GM04503 (cell line): ENCODE measurements at places on chromosomes 13 and 19.

GRCh38 chr13:110520431-110521295 is 40.9 kb downstream of the RAB20 start:
- DNase-seq, result peak; percentile 61

DNA sequence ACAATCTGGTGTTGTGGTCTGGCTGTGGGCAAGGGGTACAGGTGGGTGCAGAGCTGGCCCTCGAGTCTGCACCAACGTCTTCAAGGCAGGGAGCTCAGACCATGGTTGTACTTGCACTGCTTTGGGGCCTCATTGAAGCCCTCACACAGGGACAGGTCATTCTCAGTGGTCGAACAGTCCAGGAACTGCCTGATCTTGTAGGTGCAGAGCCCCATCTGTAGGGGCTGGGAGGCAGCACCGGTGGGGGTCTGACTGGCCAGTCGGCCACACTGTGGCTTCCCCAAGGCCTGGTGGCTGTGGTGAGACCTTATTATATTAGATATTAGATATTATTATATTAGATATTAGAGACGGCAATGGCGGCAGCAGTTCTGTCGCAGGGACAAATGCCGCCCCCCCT is 14.0 kb downstream of the S1PR2 start:
- DNase-seq, result no peak

GRCh38 chr13:67351909-67352308 is 121.8 kb upstream of the PCDH9 start:
- no peak for DNase-seq

GRCh38 chr13:51605698-51606097 is 21.4 kb downstream of the WDFY2 start:
- DNase-seq, result no peak

DNA sequence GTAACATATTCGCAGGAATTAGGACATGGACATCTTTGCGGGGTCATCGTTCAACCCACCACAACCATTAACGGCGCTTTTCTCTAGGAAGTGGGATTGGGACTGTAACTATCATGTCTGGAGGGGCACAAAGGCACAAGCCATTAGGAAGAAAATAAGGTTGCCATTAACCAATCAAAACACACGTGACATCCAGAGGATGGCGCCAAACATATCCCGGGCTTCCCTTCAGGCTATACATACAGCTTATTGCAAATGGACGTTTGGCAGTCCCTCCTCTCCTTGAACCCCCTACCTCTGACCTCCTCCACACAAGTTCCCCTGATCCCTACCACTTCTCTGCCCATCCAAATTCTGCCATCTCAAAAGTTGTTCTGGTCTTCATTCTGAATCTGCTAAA is 26.6 kb upstream of the GSX1 start:
- DNase-seq, result no peak

GRCh38 chr19:7722231-7722651 is 9.7 kb downstream of the CLEC4G start:
- DNase-seq, result no peak

DNA sequence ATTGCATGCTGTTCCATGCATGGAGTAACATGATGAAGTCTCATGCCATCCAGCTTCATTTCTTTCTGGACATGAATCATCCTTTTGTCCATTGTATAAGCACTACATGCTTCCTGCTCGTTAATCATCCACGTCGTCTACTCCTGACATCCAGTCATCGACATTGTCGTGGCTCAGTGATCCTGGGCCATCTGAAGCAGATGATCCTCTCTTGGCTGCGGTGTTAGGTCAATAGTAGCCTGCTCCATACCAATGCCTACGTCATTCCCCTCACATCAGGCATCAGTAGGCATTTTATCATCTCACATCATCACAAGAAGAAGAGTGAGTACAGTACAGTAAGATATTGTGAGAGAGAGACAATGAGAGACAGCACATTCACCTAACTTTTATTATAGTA is 7.9 kb upstream of the MYO16 start:
- no peak for DNase-seq

DNA sequence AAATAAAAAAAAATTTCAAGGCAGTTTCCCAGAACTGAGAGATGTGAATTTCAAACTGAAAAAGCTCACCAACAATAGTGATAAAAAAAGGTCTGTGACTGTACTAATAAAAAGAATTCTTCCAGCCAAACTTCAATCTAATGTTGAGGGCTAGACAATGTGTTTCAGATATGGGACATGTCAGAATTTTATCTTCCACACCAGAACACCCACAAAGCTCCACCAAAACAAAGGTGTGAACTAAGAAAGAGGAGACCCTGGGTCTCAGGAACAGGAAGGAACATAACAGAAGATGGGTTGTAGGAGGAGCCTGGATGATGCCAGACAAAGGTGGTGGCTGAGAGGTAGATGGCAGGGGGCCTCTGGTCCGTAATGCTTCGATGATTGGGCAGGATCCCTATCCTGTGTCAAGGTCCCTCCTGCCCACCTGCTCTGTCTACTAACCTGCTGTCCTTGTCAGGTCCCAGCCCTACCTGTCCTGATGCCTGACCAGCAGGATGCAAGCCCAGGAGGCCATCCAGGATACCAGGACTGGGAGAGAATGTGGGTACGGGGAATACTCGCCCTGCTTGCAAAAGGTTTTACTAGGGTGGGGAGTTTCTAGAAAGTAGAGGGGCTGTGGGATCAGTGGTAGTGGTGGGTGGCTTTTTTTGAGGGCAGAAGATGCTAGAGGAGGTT is 4.5 kb downstream of the MZF1 start:
- no peak for DNase-seq

- DNase-seq, result no peak
Observed at GRCh38 chr13:86725105-86725504, 925.9 kb upstream of the SLITRK6 start.

DNA sequence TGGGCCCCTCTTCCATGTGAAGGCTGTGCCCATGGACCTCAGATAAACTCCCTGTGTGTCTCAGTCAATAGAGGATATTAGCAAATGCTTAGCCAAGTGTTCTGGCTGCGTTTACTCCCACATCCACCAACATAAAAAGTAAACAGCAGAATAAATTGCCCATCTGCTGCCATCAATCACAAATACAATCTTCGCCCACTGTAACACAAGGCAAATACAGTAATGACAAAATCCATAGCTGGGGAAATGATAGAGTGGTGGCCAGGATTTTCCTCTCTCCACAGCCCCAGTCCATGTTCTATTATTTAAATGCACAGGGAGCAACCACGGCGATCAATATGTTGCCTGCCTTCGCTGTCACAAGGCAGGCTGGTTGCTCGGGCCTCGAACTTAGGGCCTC is 376.5 kb downstream of the UQCRFS1 start:
- no peak for DNase-seq

- no peak for DNase-seq
Observed at GRCh38 chr13:114034481-114034891, 60.6 kb upstream of the C13orf46 start.

DNA sequence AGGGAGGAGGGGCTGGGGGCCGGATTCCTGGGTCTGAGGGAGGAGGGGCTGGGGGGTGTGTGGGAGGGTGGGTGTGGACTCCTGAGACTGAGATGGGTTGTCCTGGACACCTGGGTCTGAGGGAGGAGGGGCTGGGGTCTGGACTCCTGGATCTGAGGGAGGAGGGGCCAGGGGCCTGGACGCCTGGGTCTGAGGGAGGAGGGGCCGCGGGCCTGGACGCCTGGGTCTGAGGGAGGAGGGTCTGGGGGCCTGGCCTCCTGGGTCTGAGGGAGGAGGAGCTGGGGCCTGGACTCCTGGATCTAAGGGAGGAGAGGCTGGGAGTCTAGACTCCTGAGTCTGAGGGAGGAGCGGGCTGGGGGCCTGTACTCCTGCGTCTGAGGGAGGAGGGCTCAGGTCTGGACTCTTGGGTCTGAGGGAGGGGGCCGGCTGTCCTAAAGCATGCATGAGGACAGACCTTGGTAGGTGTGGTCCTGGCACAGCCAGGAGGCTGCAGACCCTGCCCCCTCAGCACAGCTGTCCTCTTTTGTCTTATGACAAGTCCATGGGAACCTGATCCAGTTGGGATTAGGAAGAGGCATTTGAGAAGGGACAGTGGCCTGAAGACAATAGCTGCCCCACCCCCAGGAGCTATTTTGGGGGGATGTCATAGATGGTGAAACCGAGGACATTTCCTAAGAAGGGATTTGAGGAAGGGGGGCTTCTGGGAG is 1.3 kb downstream of the TNNT1 start:
- no peak for DNase-seq

GRCh38 chr19:1577929-1578618 is 9.9 kb upstream of the MEX3D start:
- no peak for DNase-seq

- DNase-seq, result no peak
Observed at GRCh38 chr19:17063428-17063827, 11.8 kb downstream of the HAUS8 start.

GRCh38 chr19:23118400-23118799 is 1.6 kb downstream of the ZNF730 start:
- no peak for DNase-seq

DNA sequence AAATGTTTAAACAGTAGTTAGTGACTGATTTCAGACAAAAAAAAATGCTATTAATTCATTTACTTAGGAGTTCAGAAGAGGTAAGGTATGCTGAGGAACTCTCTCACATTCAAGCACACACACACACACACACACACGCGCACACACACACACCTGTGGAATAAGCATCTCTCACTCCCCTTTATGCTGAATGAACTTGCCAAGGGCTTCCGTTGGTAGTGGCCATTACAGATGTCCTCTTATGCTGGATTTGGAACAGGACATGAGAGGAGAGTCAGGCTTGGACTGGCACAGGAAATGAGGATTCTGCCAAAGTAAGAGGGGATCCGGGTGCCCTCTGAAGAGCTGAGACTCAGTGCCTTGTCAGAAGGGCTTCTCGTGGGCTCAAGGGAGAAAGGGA is 463.4 kb upstream of the MIR17HG start:
- DNase-seq, result no peak

GRCh38 chr13:94859811-94860210 is 147.5 kb upstream of the SOX21 start:
- no peak for DNase-seq
